ENCODE measurements at places on chromosomes 6 and 20. TPM values are rescaled to one million over a fixed set of nuclear protein-coding genes. Genes with fewer than 3 reads are reported as not detected.

DNA sequence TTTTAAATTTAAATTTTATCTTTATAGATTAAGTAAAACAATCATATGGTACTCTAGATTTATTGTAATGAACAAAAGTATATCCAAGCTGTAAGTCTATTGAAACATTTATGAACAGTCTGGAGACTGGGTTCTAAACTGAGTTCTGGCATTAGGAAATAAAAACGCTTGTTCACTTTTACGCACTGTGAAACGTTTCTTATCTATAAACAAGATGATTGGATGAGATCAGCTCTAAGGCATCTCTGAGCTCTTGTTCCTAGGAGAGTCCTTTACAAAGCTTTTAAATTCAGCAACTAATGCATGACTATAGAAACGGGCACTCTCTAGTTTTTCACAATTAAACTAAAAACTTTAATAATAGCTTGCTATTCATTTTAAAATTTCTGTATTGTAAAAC is 6.8 kb downstream of the HUS1B start:
- DNase-seq, result no peak

- DNase-seq, result no peak
Measured at GRCh38 chr6:35739645-35740524, 3.1 kb downstream of the ARMC12 start.

The CCDC28A gene
- total RNA-seq, result 18.3 TPM

The EPPIN gene
- not detected for total RNA-seq

The ASIP gene
- total RNA-seq, result not detected

All from urinary bladder (tissue), 4 donors.